Activated T-cell treated with anti-CD3 and anti-CD28 coated beads for 1 hour (primary cell): ENCODE measurements at places on chromosomes 1 and 21.

DNA sequence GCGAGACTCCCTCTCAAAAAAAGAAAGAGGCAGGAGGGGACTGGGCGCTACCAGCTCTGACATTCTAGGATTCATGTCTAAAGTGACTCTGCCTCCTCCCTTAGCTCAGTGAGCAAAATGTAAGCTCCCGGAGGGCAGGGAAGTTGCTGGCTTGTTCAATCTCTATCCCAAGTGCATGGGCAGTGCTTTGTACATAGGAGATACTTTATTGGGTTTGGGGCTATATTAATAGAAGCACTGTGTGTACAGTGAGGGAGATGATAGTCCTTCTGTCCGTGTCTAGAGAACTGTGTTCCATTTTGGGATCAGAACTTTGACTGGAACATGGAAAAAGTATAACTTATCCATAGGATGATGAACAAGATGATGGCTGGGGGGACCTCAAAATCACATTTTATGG, 16.7 kb upstream of the LUZP1 start:
- DNase-seq = no peak

DNA sequence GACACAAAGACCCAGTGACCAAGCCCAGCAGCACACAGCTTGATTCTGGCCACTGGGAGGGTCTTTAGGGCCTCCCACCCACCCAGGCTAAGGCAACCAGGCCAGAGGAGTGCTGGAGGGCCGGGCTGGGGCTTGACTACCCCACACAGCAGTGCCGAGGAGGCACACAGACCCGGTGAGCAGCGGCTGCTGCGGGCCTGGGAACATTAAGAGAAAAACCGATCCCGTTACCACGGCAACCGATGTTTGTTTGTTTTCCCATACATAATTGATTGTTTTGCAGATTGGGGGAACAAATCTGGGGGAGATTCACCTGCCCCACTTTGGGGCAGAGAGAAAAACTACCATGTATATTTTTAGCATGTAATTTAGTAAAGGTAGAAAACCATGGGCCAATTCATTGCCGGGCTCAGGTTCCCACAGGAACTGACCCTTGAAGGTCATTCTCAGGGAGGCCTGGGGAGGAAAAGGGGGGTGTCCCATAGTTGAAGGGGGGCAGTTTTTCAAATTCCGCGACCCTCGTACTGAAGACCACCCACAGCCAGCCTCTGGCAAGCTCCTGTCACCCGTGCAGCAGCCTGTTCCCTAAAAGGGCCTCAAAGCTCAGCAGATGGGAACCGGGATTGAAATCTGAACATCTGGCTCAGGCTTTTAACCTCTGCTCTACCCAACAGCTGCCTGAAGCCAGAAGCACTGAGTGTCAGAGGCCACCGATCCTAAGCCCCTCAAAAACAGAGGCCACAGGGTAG, 35.3 kb downstream of the CHD5 start:
- DNase-seq = no peak

DNA sequence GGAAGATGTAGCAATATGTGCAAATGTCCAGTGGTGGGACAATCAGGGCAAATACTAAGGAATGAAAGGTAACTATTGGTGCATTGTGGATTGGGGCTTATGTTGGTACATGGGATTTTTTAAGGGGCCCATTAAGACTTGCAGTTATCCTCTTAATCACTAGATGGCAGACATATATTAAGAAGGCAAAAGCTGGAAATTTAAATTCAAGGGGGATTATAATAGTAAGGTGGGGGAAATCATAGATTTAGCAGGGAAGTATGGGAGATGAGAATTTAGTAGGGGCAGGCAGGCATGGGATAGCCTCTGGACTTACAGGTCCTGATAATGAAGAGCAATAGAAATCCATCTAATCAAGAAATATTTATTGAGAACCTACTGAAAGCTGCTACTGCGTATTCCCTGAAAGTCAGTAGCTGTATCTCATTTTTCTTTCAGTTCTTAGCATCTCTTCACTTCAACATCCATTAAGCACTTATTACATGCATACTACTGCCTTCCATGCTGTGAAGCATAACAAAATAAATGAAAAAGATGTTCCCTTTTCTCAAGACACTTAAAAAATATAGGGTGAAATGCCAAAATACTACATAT, 251.8 kb downstream of the CRB1 start:
- no peak for DNase-seq

DNA sequence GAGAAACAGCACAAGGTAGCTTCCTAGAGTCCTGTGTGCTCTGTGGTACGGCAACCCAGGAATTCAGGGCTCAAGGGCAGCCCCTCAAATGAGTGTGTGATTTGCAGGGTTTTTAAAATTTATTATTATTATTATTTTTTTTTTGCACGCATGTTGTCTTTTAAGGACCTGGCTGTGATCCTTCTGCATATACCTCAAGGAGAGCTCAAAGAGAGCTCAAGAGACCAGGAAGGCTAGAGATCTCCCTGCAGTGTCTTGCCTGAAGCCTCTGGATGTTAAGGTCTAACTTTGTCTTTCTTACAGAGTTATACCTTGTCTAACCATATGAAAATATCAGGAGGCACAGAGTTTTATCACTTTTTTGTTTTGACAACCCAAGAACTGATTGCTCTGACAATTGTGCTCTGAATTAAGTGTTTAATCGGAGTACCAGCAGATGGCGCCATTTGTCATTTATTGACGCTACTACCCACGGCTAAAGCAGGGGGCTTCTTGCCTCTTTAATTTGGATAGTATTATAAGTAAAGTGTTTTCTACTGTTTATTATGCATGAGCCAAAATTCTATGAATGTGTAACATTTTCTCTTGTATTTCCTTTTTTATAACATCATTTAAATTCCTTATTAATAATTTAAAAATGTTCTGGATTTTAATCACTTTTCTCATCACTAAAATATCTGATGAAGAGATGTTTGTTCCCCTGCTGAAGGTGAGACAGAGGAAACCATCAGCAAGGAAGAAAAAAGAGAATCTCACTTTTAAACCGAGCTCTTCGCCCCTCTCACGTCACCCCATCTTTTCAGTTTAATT, 35.8 kb upstream of the LMO4 start:
- peak; percentile 44 for DNase-seq

DNA sequence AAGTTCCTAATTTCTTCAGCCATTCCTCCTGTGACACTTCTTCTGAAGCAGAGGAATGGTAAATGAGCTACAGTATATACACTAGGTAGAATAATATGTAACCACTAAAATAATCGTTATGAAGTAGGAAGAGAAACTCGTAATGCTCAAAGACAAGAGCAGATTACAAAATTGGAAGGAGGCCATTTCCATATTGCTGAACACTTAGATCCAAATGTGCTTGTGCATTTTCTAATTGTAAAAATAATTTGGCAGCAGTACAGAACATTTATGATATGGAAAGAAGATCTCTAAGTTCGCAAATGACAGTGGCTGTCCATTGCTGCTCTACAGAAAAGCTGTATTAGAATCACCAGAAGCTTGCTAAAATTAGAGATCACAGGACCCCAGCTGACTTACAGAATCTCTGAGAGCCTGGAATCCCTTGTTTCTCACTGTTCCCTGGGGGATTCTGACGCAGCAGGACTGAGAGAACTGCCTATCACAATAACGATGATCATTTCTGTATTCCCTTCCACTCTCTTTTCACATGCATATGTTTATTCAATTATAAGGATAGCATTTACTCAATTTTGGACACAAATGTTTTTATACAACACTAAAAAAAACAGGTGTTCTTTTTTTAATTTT, 242.1 kb downstream of the OMA1 start:
- no peak for DNase-seq

DNA sequence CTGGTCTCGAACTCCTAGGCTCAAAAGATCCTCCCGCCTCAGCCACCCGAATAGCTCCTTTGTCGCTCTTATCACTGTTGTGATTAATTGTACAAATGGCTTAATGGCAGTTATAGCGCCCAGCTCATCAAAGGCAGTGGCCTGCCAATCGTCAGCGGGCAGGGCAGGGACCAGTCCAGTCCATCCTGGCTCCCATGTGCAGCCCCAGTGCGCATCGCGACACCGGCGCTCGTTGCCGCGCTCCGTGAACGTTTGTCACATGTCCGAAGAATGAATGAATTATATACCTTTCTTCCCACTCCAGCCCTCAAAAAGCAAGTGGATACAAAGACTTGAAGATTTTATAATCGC, 18.4 kb downstream of the MTX1 start:
- no peak for DNase-seq

- DNase-seq = no peak
Observed at GRCh38 chr1:111737216-111738132, 1.7 kb downstream of the INKA2 start.

DNA sequence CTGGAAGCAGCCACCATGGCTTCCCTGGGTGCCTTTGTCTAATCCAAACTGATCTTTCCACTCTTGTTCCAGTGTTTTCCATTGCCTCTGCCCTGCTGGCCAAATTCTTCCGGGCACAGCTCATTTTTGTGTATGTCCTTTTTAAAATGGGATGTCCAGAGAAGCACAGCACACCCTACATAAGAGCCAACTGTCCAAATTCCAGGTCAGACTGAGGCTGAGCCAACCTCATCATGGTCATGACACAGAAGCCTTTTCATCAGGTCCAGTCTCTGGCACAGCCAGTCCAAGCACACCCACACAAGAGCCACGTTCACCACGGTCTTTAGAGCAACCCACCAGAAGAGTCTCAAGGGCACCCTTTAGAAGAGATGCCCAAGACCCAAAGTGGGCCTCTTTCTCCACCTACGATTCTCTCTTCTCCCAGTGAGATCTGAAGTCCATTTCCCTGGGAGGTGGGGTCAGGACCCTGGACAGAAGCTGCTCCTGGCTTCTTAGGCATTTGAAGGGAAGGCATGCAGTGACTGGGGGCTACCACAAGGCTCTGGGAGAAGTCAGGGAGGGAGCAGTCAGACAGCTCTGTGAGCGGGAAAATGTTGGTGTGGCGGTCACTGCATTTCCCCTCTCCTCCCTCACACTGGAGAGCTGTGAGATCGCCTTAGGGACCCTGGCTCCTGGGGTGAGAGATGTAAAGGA, 53.2 kb downstream of the SYT2 start:
- DNase-seq = no peak

DNA sequence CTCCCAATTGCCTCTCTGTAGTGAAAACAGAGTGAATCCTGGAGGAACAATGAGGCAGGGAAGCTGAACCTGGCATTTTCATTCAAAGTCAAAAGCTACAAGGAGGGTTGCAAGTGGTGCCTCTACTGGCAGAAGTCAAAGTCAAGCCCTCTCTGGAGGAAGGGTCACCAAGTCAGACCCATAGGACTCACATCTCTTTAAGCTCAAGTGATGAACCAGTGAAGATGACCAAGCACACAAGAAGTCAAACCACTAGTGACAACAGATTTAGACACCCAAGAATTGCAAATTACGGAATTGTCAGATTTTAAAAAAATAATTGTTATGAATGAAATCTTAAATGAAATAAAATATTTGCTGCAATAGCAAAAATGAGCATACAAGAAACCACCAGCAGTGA, 81.1 kb upstream of the ATP1B1 start:
- DNase-seq = no peak

GRCh38 chr1:207025146-207025880, 7.2 kb downstream of the C1orf116 start:
- no peak for DNase-seq

GRCh38 chr1:32063261-32063681, 9.5 kb upstream of the TMEM39B start:
- no peak for DNase-seq

- no peak for DNase-seq
Observed at GRCh38 chr1:56771717-56772116, 47.5 kb downstream of the FYB2 start.
